Activated naive CD8-positive, alpha-beta T cell treated with anti-CD3 and anti-CD28 coated beads, Interleukin-2, amount 50 U/mL, for 24 hours (primary cell): ENCODE measurements at places on chromosomes 1 and 21.

DNA sequence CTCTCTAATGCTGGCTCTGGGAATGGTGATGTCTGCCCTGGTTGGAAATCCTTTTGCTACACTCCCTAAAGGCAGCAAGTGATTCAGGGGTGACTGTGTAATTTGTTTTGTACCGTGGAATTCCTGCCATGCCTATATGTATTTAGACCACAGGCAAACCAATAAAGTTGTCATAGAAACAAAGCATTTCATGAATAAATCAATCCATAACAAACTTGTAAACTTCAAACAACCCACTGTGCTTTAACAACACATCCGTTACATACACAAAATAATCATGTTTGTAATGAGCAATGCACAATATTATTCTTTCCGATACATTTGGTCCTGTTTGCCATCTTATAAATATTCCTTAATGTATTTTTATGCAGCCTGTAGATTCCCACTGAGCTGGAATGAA lies 330.3 kb upstream of the SNX7 start:
- no peak for DNase-seq

DNA sequence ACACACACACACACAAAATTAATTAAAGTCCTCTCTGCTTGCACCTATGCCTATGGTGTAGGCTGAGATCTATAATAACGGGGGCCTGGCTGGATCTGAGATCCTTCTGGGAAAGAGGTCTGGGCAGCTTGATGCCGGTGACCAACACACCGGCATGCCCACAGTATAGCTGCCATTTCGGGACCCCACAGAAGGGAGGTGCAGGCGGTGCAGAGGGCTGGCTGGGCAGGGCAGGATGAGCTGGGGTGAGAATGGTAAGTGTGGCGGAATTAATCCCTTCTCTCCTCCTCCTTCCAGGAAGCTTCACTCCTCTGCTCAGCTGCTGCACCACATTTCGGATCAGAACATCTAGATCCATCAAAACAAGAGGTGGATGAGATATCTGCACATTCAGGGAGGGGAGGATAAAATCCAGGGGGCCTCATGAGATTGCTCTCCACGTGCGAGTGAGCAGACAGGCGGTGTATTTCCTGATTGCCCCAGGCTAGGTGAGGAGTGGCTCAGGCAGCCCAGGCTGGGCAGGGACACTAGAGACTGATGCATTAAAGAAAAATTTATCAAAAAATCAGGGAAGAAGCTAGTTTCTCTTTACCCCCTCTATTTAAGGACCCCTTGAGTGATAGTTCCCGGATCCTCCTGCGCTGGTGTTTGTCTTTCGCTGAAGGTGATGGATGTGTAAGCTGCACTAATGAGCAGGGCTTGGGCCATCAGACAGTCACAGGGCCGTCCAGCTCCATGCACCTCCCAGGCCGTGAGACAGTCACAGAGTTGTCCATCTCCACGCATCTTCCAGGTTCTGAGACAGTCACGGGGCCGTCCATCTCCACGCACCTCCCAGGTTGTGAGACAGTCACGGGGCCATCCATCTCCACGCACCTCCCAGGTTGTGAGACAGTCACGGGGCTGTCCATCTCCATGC lies 449.9 kb downstream of the PTPRU start:
- DNase-seq, result no peak

DNA sequence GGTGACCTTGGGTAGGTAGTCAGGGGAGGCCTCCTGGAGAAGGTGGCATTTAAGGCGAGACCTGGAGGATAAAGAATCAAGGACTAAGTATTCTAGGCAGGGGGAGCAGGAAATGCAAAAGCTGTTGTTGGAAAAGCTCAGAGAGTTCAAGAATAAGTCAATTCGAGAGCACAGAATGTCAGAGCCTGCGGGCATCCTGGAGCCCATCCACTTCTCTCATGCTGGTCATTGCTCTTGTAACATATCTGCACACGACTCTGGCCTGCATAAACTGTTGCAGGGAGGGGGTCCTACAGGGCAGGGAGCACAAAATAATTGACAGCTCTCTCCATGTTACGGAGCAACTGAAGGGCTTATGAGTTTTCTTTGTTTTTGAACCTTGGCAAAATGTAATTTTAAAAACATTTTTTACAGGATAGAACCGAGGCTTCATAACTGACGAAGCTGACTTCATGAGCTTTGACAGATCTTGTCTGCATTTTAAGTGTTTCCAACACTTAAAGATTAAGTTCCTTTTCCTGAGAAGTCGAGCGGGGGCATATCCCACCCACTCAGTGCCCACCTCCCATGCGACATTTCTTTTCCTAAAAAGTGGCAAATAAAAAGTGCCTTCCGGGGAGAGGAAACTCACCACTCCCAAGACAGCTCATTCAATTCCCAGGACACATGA lies 4.2 kb downstream of the PLA2G5 start:
- DNase-seq, result no peak

DNA sequence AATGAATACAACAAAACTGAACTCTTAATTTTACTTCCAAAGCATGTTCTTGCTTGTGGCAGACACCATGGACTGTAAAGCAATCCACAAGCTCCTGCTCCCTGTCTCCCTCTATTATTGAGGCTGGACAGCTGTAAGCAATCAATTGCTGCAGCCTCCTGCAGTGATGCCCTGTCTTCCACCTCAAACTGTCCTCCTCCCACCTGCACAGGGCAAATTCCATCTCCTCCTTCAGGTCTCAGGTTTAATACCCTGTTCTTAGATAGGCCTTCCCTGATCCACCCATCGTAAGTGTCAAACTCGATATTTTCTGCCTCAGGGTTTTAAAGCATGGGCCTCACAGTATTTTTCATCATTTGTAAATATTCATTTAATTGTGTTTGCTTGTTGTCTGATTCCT lies 81.8 kb downstream of the LYST start:
- DNase-seq, result no peak

DNA sequence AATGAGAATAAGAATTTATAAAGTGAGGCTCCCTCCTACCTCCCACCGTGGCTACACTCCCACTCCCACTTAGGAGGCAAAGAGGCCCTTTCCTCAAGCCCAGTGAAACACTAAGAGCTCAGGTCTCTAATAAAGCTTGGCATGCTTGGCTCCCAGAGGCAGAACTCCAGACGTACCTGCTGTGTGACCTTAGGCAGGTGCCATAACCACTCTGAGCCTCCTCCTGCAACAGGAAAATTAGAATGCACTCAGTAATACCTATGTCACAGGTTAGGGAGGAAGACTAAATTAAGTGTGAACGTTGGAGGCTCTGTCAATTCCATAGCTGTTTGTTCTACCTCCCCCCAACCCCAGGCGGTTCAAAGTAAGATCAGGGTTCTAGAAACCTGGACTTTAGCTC lies 16.5 kb upstream of the SLC26A9 start:
- no peak for DNase-seq

GRCh38 chr1:166169182-166169581 lies 2.4 kb upstream of the FAM78B start:
- DNase-seq, result no peak

DNA sequence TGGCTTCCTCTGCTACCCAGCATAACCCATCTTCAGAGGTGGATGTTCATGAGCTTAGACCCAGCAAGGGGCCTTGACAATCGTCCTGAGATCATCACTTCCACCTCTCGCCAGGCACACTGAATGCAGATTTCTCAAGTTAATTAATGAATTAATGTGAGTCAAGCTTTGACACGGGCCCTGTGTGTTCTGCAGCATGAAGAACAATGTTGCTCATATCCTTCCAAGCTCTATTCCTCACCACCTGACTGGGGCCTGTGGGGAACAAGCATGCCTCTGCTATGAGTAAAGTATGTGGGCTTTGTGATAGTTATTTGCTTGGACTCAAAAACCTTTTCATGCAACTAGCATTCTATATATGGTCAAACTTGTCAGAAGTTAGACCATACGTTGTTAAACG lies 122.0 kb downstream of the SEC16B start:
- no peak for DNase-seq

DNA sequence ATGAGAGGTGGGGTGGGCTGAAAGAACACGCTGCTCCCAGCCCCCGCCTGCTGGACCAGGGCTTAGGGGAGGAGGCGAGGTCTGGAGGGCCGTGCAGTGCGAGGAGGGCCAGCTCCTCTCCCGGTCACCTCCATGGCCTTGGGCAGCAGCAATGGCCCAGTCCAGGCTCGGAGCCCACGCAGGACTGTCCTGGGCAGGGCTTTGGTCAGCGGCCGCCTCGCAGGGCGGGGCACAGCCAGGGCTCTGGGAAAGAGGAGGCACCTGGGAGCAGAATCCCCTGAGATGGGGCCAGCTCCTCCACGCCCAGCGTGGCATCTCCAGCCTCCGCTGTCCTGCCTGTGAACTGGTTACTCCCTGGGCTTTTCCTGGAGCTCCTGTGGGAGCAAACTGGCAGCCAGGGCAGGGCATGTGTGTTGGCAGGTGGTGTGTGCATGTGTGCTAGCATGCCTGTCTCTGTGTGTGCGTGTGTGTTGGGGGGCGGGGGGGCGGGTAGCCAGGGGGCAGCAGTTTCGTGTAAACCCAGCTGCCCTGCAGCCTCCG lies 27.4 kb downstream of the ARHGEF16 start:
- no peak for DNase-seq

- DNase-seq, result no peak
These were observed 56.5 kb downstream of the GABPA start for GRCh38 chr21:25791319-25791718.

DNA sequence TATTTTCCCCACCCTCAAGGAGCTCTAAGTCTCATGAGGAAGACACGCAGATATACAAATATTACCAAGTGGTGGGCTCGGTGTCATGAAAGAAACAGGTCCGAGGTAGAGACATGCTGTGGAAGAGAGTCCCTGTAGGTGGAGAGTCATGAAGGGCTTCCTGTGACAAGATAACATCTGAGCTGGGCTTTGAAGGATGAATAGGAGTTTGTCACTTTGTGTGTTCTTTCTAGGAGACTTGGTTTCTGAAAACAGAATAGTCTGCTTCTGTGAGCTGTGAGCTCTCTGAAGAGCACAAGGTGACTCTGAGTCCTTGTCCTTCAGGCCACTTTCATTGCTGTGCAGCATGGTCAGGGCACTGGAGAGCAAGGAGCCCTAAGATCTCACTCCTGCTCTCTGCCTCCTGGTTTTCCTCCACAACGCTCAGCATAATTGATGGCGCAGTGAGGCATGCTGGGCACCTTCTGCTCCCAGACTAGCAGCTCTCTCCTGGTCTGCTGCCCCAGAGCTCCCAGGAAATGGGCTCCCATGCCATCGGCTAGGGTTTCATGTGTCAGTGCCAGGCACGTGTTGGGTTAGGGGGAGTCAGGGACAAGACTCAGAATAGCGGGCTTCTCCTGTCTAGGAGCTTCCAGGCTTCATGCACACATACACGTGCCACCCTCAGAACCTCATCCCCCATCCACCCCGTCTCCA lies 209.9 kb upstream of the CSF3R start:
- DNase-seq, result no peak

DNA sequence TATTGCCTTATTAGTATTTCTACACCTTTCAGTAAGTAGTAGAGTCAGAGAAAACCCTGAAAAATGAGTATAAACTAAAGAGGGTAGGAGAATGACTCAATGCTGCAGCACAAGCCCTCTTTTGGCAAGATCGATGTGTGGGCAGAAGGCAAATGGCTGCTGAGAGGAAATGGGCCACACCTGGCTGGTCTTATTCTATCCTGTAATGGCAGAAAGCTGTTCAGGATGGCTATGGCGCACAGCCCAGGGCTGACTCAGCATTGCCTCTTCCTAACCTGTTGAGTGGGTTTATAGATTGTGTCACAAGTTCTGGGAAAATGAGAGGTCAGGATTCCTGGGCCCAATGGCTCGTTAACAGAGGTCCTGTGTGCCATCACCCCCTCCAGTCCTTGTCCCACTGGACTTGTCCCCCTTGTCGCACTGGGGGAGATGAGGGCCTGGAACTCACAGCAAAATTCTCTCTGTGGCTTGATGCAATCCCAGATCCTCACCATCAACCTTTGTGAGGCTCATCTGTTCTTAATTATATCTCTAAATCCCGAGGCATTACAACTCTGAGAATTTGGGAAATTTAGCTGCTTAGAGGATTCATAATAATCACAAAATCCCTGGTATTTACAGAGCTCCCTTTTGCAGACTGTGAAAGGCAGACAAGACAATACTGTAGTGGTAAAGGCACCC lies 13.2 kb downstream of the HMGB4 start:
- DNase-seq, result no peak

GRCh38 chr1:107803579-107803978 lies 161.4 kb downstream of the VAV3 start:
- no peak for DNase-seq

GRCh38 chr1:47837866-47838561 lies 159.2 kb downstream of the TRABD2B start:
- no peak for DNase-seq

GRCh38 chr21:41769933-41770332 lies 3.1 kb upstream of the RIPK4 start:
- no peak for DNase-seq

- DNase-seq, result no peak
These were observed 33.8 kb downstream of the HS2ST1 start for GRCh38 chr1:86948212-86948611.

- DNase-seq, result no peak
These were observed 732.9 kb downstream of the RWDD3 start for GRCh38 chr1:95966866-95967265.

GRCh38 chr1:25848531-25848930 lies 10.7 kb downstream of the AUNIP start:
- DNase-seq, result no peak

DNA sequence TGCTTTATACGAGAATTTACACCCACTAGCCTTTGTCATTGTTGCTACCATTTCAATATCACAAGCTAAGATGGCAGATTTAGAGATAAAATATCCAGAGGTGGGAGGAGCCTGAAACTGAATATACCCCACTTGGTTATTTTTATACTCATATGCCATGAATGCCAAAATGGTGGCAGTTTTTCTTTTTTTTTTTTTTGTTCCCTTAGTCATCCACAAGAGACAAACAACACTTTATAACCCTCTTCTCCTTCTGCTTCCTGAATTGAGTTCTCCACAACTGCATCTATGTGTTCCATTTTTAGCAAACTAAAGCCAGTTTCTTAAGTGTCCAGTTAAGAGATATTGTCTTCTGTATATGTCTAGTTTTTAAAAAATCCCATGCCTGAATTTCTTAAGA lies 558.4 kb downstream of the LMO4 start:
- DNase-seq, result no peak
